ENCODE measurements at places on chromosomes 5 and 9.

DNA sequence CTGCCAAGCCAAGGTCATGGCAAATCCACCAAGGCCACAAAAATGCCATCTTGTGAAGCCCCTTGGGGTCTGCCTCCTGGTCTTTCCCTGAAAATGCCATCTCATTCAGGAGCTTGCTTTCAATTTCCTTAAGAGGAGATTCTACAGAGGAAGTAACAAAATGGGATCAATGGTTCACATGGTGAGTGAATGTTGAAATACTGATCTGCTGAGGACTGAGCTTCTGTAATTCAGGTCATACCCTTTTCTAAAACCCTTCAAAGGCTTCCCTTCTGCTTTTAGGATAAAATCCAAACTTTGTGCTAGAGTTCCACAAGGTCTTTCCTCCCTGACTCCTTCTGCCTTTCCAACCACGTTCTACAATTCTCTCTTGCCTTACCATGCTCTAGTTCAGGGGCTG is 24.7 kb upstream of the NR3C1 start:
- no peak for DNase-seq

- no peak for DNase-seq
Measured at GRCh38 chr9:112403614-112404201, 23.8 kb downstream of the HSDL2 start.

GRCh38 chr5:138752341-138752950 is 779 bp upstream of the CTNNA1 start:
- DNase-seq = no peak

DNA sequence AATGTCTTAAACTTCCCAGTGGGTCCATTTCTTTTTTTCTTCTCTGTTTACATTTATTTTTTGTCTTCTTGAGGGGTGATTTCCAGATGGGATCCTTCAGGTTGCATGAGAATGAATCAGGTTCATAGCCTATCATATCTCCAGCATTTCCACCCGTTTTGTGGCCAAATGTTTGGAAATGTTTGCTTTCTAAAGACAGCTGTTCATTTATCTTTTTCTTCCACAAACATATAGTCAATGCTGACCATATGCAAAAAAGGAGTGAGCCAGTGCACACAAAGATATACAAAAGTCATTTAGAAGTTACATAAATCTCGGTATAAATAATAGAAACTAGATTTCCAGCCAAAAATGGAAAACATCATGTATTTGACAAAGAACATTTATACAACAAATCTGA is 71.6 kb upstream of the STC2 start:
- DNase-seq = no peak

DNA sequence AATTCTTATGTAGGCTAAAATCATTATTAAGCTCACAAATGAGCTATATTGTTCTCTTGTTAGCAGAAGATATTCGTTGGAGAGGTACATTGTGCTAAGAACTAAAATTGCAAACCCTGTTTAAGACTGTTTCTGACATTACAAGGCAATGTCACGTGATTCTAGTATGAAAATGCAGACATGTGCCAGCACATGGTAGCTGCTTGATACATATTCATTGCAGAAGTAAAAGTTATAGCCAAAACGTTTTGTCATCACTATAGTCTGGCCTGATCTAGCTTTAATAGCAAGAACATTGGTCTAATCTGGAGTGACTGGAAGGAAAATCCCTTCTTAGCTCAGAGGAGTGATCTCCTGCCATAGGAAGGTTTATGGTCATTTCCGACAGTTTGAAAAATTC is 144.7 kb downstream of the CFAP90 start:
- no peak for DNase-seq

GRCh38 chr5:174204535-174205313 is 159.2 kb downstream of the NSG2 start:
- DNase-seq = no peak

GRCh38 chr9:91623004-91623403 is 199.4 kb upstream of the NFIL3 start:
- no peak for DNase-seq

DNA sequence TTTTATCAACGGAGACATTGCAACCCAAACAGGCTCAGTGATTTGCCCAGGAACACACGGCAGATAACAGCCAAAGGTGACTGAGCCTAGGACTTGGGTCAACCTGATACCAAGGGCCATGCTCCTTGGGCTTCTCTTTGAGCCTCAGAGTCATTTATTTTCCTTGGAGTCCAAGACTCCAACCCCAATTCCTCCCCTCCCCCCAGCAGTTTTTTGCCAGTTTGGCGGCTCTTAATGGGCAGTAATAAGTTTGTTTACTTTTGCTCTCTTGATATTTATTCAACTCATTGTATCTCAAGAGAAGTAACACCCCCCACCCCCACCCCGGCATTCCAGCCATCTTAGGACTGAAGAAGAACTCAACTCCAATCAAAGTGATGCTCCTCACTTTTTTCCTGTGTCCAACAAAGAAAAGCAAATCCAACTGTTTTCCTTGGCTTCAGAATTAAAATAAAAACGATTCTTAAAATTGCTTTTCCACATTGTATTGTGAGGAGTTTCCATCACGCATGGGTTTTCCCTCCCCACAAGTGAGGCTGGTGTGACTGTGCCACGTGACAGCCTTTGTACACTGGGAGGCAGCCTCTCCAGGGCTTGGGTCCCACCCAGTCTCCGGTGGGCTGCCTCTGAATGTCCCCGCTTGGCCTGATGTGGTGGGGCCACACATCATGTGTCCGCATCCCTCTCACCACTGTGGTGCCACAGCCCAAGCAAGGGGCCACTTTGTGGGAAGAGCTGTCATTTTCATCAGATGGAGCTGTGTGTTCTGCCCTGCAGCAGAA is 9.1 kb downstream of the ANGPTL2 start:
- DNase-seq = no peak

- DNase-seq = no peak
Measured at GRCh38 chr9:4386819-4387218, 87.0 kb upstream of the GLIS3 start.

GRCh38 chr9:113738496-113738892 is 137.6 kb upstream of the ZNF618 start:
- DNase-seq = no peak

DNA sequence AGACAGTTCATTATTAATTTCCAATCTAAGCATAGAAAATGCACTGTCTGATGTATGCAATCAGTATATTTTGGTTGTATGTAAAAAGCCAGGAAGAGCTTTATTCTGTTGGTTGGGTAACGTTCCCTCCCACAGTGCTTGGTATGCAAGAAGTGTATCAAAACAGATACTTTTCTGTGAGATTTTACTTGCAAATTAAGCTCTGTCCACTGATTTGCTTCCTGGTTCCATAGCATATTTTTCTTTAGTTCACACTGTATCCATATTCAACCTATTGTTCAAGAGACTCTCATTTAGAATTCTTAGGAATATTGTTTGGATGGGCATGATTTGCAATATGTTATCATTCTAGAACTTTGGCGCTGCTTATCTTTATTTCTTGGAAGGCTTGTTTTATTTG is 47.4 kb downstream of the RNF180 start:
- DNase-seq = no peak

DNA sequence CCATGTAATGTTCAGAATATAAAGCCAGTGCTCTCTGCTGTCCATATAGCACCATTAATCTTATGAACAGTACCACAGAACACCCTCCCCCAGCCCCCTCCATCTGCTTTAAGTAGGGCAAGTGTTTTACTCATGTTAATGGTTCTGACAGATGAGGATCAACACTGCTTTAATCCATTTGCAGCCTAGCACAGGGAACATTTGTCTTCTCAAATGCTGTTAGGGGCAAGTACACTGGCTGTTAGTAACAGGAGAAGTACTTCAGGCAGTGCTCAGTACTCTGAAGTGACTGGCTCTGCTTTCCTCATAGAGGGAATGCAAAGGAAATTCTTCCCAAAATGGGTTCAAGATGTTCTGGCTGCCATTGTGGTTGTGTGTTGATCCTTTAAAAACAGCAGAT is 202.6 kb downstream of the DCP2 start:
- DNase-seq = no peak

GRCh38 chr5:14118551-14119320 is 24.4 kb upstream of the TRIO start:
- DNase-seq = no peak

GRCh38 chr9:34590381-34591247 is 1.1 kb upstream of the CNTFR start:
- no peak for DNase-seq
